ENCODE measurements at places on chromosomes 6 and 20.

DNA sequence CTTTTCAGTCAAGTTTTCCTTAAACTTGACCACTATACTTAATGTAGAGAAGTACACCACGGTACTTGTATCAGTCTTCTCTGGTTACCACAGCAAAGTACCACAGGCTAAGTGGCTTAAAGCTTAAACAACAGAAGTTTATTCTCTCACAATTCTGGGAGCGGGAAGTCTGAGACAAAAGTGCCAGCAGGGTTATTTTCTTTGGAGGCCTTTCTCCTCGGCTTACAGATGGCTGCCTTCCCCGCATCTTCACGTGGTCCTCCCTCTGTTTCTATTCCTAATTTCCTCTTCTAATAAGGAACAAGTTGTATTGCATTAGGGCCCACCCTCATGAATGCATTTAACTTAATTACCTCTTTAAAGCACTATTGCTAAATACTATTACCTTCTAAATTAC lies 258.0 kb downstream of the PLCB1 start:
- no peak for DNase-seq

- no peak for DNase-seq
Measured at GRCh38 chr20:21156266-21156665, 30.4 kb downstream of the KIZ start.

DNA sequence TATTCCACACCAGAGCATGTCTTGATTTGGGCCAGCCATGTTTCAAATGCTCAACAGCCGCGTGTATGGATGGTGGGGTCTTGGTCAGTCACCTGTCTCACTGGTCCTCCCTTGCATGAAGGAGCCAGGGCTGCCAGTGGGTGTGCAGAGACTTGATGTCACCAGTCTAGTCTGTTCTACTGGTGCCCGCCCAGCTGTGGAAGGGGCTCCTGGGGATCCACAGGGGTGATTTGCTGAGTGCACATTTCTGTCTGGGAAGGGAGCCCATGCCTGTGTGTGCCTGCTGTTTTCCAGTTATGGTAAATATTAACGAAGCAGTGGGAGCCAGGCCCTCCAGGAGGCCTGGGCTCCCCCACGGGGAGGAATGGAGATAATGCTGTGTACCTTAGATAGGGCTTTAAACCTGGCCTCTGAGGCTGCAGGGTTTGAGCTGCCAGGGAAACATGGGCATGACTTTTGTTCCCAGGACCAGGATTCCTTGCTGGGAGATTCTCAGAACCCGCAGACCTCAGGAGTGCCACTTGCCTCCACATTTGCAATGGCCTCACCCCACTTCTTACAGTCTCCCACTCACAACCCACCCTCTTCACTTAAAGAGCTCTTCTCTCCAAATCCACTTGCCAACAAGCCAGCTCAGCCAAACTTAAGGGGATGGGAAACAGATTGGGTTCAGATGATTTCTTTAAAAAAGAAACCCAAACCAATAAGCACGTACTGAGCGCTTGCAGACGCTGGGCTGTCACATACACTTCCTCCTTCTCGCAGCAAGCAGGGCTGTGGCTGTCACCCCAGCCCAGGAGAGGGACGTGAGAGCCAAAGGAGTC lies 54.1 kb downstream of the VEGFA start:
- no peak for DNase-seq

- no peak for DNase-seq
Measured at GRCh38 chr6:87897663-87898062, 150.0 kb upstream of the SPACA1 start.

DNA sequence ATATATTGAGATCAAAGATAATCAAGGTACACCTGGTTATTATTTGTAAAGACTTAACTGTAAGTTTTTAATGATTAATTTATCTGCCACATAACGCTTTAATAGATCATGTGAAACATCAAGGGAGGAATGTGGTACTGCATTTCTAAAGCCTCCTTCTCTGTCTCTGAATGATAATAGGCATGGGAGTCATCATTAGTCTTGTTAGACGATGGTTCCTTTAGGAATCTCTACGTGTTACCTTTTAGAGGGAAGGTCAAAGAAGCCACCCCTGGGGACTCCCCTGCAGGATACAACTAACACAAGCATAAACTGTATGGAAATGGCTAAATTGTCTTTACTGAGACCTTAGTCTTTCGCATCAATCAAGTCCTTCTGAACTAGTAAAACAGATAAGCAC lies 173.6 kb upstream of the MCHR2 start:
- no peak for DNase-seq

GRCh38 chr6:12288211-12288618 lies 1.9 kb upstream of the EDN1 start:
- no peak for DNase-seq

GRCh38 chr6:56050530-56051201 lies 175.3 kb upstream of the BMP5 start:
- DNase-seq = no peak

DNA sequence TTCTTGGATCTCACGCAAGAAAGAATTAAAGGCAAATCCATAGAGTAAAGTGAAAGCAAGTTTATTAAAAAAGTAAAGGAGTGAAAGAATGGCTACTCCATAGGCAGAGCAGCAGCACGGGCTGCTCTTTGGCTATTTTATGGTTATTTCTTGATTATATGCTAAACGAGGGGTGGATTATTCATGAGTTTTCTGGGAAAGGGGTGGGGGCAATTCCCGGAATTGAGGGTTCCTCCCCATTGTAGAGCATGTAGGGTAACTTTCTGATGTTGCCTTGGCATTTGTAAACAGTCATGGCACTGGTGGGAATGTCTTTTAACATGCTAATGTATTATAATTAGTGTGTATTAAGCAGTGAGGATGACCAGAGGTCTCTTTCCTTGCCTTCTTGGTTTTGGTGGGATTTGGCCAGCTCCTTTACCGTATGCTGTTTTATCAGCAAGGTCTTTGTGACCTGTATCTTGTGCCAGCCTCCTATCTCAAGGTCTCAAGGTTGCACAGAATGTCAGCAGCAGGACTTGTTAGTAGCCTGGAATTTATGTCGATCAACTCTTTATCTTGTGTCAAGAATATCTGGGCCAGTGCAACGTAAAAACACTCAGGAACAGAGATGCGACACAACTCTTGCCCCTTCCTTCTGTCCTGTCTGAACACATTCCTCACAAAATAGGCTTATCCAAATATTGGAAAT lies 931.4 kb downstream of the QKI start:
- DNase-seq = no peak

DNA sequence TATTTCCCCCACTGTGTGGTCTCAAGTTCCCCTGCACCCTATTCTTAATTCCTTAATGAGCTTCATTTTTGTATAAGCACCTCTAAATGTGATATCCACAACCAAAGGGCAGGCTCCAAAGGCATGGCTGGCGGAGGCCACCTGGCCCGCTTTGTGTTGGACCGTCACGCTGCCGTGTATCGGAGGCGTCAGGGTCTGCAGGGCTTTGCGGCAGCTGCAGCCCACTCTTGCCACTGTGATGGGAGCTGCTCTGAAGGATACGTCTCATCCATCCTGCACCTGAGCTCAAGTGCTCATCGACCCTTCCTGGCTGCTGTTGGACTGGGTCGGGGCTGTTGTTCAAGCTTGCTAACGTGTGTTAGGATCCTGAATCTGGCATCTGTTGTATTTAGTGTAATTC lies 177.6 kb downstream of the ARID1B start:
- DNase-seq = no peak

DNA sequence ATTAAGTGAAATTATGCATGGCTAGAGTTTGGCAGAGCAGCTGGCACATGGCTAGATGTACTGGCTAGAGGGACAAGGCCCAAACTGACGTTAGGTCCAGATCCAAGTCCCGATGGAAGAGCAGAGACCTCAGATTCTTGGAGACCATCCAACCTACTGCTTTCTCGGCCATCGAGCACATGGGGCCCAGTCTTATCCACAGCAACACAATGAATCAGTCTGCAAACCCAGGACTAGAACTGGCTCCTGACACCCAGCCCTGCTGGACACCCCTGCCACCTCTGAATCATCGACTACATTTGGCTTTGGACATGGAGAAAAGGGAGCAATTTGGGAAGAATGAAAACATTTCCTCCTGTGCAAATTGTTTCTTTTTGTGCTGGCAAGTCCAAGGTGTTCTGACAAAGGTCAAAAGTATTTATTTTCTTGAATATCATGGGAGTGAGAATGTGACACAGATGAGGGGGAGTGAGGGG lies 23.9 kb upstream of the YWHAB start:
- DNase-seq = no peak

DNA sequence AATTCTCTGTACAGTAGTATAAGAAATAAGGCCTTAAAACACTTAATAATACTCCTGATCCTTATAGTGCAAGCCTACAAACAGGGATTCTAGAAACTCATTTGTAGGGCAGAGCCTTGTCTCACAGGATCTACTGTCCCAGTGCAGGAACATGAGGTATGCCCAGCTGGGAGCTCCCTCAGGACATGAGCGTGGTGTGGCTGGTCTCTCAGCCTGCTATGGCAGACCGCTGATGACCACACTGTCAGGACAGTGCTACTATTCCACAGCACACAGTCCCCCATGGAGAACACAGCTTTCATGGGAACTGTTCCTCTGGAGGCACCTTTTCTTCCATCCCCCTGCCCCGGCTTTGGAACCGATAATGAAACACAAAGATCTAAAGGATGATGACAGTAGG lies 53.0 kb downstream of the SERAC1 start:
- no peak for DNase-seq

DNA sequence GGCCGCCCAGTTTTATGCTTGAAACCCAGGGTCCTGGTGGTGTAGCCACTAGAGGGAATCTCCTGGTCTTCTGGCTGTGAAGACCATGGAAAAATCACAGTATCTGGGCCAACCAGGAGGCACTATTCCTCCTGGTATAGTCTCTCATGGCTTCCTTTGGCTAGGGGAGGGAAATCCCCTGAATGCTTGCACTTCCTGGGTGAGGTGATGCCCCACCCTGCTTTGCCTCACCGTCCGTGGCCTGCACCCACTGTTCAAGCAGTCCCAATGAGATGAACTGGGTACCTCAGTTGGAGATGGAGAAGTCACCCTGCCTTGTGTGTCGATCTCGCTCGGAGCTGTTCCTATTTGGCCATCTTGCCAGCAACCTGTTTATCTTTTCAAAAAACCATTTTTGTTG lies 10.1 kb upstream of the ZNF337 start:
- DNase-seq = peak; percentile 44

DNA sequence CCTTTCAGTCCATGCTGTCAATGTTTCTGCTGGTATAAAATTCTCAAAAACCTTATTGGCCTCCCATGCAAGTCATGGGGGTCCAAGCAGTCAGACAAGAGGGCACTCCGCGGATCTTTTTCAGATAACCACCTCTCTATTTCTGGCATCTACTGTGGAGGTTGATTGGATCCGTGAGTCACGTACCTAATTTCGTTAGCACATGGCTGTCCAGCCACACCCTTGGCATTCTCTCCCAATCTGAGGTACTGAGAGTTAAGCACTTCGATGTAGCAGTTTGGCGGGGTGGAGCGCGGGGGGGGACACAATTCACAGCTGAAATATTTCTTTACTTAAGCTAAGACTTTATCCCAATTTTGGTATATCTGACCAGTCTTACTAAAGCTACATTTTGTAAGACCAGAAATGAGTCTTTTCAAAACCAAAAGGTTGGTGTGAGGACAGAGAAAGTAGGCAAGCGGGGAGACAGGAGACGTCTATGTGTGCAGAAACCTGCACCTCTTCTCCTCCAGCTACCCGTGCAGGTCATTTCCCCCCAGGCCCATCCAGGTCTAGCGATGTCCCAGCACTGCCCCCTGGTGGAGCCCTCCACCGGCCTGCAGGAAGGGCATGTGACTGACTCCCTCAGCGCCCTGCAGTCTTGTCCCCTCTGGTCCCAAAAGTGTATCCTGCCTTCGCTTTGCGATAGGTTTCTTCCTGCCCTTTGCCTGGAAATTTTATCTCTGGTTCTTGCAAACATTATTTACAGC lies 113.1 kb downstream of the ADAT2 start:
- DNase-seq = peak; percentile 26

- no peak for DNase-seq
Measured at GRCh38 chr20:54200487-54201267, 7.2 kb upstream of the PFDN4 start.

DNA sequence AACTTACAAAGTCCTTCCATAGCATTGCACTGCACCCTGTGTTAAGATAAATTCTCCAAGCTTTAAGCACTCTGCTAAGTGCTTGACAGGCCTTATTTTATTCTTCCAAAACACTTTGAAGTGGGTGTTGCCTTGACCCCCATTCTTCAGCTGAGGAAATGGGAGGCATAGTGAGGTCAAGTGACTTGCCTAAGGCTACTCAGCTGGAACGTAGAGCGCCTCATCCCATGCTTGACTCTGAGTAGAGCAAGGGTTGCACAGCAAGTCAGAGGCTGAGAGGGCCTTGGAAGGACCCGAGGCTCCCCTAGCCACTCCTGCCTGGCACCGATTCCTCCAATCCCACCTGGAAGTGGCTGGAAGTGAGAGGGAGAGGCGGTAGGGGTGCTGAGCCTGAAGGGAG lies 19.6 kb upstream of the CSNK2A1 start:
- DNase-seq = no peak

GRCh38 chr6:3068329-3069214 lies at the start of gene RIPK1:
Gene RIPK1 (plus strand): TSS chr6:3068494. CDS start chr6:3076824, 8,330 bp downstream.
- DNase-seq = peak; percentile 95

- no peak for DNase-seq
Measured at GRCh38 chr6:4608361-4609115, 167.7 kb upstream of the CDYL start.

- no peak for DNase-seq
Measured at GRCh38 chr20:57199656-57200405, 66.6 kb downstream of the BMP7 start.

- DNase-seq = no peak
Measured at GRCh38 chr6:132369526-132369925, 31.7 kb downstream of the MOXD1 start.

DNA sequence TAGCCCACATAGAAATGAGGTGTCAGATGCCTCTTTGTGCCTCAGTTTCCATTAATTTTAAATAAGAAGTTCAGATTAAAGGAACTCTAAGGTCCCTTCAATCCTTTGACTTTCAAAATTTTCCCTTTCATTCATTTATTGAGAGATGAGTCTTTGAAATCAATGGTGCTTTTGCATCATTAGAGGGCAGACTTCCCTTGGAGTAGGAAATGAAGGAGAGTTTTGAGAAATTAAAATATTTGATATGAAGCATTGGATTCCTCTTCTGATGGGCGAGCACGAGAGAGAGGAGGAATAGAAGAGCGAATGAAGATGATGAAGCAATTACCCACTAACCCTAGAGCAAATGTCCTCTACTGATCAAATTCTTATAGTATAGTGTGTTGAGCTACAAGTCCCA lies 105.7 kb downstream of the EDN1 start:
- no peak for DNase-seq

- no peak for DNase-seq
Measured at GRCh38 chr6:14088600-14089192, 28.9 kb upstream of the CD83 start.

- DNase-seq = no peak
Measured at GRCh38 chr6:40359808-40360207, 227.4 kb downstream of the LRFN2 start.

- no peak for DNase-seq
Measured at GRCh38 chr6:13117570-13117969, 210.8 kb downstream of the TBC1D7 start.

- DNase-seq = no peak
Measured at GRCh38 chr20:57806476-57806875, 96.7 kb upstream of the PMEPA1 start.

DNA sequence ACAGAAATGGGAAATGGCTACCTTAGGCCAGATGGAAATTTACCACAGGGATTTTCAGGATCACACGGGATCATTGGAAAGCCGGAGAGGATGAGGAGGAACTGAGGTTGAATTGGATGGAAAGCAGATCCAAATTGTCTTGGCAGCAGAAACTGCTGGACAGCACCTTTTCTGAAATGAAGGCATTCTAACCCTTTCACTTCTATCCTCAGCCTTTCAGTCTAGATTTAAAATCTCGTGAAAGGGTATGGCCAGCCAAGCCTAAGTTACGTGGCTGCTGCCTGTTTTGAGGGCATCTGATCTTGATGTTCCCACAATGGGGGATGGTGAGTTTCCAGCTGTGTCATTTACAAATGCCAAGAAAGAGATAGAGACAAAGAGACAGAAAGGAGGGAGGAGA lies 358.2 kb downstream of the KIF16B start:
- DNase-seq = no peak

Data from CD4-positive, alpha-beta T cell treated with Interleukin-1 beta for 1 hour (primary cell).